ENCODE measurements at places on chromosomes 16 and 17.
A peak's percentile ranks its signal among the peaks of the same experiment; 100 is the strongest.

GRCh38 chr16:73000020-73000906, 47.7 kb downstream of the ZFHX3 start:
- no peak for DNase-seq

DNA sequence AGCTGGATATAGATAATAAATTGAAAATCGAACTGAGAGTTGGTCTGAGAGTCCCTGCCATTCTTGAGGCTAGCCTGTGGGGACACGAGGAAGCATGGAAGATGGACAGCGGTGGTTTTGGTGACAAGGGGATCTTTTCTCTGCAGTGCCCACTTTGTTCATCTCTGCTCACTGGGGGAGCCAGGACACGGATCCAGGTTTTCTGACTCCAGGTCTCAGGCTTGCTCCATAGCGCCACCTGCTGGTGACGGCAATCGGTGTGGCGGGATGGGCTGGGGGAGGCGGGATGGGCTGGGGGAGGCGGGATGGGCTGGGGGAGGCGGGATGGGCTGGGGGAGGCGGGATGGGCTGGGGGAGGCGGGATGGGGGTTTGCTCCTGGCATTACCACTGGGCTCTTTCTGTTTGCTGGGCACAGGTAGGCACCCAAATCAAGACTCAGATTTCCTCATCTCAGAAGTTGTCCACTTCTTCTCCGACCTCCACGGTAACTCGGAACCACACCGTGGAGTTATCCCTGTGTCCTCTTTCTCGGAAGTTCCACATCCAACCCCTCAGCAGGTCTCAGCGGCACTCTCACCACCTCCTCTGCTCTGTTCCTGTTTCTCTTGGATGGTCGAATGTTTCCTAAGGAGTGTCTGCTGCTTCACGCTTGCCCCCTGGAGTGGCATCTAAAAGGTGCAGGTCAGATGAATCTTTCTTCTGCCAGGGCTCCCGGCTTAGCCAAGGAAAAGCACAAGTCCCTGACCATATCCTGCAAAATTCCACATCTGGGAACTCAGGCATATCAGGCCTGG, 142.4 kb downstream of the CYLD start:
- no peak for DNase-seq

DNA sequence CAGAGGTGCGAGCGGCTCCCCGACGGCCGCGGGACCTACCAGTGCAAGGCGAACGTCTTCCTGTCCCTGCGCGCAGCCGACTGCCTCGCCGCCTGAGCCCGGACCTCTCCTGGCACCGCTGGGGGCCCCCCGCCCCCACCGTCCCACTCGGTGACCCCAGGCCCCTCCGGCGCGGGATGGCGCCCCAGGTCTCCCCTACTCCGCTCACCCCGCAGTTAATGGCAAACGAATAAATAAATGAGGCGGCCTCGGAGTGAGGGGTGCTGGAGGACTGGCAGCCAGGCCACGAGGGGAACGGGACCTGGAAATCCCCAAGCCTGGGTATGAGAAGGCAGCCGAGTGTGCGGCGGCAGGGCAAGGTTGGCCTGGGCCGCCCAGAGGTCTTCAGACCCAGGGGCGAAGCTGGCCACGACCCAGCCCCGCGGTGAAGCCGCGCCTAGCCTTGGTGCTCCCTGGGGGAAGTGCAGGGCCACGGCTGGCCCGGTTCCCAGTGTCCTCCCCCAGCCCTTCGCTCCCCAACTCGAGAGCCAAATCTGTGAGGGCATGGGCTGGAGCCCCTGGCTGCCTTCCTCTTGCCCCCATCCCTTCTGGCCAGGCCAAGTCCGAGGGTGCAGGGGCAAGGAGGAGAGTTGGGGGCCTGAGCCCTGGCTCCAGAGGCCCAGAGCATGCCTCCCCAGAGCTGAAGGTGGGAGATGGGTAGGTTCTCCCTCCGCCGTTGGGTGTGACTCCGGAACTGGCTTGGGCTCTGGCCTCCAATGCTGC, 796 bp downstream of the NPB start:
- no peak for DNase-seq

- no peak for DNase-seq
Observed at GRCh38 chr16:69747115-69747514, 7.6 kb downstream of the NOB1 start.

DNA sequence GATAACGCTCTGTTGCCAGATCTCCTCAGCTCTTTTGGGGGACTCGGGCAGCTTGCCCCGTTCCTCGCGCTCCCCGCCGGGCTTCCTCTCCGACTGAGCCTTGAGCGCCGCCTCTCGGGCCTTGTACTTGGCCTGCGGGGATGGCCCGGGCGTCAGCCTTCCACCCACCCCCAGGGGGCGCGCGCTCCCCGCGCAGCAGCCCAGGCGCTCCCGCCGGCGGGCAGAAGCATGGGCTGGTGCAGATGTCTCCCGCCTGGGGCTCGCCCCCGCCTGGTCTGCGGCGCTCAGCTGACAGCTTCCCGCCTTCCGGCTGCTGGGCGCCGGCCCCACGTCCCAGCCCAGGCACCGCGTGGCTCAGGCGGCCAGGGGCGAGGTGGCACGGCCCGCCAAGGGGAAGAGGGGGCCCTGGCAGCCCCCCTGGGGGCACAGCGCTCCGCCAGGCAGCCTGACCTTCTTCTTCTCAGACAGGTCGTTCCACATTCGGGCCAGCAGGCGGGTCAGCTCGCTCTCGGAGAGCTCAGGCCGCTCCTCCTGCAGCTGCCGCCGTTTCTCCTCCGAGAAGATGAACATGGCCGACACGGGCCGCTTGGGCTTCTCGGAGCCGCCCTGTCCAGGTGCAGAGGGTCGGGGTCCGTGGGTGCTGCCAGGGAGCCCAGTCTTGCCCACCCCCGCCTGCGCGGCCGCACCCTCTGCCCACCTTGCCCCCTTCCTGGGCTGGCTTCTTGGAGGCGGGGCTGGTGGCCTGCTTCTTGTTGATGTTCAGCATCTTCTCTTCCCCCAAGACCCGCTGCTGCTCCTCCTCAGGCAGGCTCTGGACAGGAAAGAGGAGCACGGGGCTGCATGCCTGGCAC, 8.9 kb downstream of the UBTF start:
- DNase-seq = peak; percentile 86

DNA sequence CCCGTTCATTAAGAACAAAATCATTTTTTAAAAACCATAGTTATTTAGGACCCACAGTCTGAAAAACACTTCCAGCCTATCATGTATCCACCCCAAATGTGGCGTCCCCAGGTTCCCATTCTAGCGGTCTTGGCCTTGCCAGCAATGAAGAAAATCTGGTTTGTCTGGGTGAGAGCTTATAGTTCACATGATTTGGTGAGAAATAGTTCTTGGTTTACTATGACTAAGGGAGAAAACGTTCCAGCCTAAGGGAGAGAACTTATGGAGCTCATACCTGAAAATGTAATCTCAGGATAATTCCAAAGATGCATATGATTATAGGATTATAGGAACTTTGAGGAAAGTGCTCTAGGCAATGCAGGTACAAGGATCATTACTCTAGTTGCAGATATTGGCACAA, 4.8 kb downstream of the MARVELD3 start:
- no peak for DNase-seq

DNA sequence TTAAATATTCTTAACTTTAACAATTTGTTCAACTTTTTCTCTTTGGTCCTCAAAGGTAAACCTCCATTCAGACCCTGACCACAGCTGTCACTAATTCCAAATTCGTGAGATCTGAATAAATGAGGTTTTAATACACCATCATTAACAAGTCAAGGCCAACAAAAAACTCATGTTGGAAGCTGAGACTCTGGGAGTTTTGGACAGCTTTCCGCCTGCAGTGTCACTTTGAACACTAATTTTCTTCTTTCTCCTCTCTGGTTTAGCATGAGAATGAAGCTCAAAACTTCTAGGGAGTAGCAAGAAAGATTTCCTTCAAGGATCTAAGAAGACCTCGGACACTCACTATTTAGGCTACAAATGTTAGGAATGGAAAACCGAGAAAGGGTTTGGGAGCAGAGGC, 32.7 kb upstream of the DNAH9 start:
- no peak for DNase-seq

DNA sequence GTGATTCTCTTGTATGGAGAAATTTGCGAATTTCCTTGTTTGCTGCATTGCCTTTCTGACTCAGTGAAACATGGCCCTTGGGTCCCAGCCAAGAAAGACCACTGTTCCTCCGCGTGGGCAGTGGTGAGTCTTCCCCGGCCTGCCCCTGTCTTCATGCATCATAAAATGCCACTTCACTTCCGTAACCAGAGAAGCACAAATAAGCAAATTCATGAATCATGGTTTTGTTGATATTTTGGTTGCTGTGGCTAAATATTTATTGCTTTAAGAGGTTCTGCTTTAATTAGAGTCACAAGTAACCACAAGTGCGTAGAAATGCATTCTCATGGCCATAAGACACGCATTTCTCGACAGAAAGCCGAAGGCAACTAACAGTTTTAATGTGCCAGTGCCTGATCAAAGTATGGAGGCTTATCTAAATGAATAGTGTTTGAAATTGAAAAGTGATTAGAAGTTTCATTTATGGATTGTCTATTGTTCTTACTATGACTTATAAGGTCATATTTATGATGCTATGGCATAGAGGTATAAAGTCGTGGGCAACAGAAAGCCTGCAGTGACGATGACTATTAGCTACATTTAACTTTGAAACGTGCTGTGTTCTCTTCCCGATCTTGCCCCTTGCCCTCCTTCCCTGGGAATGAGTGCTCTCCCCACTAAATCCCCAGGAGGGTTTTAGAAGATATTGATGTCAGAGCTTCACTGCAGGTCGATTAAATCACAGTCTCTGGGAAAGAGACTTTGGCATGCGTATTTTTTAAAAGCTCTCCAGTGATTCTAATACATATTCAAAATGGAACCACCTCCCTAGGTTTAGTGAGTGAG, 76.0 kb downstream of the WIPI1 start:
- no peak for DNase-seq

- no peak for DNase-seq
Observed at GRCh38 chr17:62611292-62611691, 16.2 kb upstream of the MRC2 start.

DNA sequence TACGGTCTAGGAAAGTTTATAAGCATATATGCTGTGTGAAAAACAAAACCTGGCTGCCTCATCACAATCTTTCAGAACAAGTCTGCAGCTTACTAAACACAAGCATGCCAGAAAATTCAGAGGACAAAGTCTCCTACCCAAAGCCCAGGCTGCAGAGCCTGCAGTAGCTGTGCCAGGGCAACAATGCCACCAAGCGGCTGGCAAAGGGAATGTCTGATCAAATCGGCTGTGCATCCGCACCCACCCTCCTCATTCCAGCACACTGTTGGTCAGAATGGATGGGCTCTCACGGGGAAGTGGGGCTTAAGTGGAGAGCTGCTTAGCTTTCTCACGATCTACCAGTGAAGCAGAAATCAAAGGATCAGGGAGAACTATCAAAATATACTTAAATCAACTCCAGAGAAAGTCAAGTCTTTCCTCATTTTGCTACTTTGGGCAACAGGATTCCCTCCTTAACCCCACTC, 73.5 kb downstream of the CYTH1 start:
- peak; percentile 54 for DNase-seq

DNA sequence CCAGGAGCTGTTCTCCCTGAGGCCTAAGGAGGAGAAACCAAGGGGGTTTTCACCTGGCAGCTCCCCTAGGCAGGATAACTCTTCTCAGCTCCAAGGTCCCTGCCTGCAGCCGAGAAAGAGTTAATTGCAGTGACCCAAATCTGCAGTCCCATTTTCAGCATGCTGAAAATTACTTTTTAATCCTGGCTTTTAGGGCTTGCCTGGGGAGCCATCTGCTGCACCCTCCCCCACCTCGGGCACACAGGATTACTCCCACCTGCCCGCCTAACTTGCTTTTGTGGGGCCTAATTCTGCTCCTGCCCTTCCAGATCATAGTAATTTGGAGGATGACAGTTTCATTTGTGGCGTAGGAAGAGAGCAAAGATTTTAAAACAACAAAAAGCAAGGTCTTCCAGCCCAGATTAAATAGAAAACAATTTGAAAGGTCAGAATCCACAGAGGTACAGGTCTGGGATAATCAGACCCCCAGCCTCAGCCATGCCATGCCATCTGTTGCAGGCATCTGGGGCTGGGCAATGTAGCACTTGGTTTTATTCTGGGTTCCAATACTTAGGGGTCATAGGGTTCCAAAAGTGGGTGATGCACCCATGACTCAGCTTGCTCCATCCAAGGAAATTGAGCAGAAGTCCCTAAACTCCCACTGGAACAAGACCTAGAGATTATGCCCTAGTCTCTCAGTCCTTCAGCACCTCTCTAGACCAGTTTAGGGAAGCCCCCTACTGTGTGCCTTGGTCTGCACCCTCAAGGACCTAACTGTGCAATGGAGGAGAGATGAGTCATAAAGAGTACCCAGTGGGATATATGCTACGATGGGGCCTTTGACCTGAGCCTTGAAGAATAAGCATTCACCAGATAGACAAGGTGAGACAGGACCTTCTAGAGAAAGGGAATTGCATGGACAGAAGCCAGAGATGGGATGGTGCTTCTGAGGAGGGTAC, 64.5 kb upstream of the NLK start:
- DNase-seq = no peak

GRCh38 chr16:54540525-54541180, 254.1 kb upstream of the IRX3 start:
- DNase-seq = no peak

- no peak for DNase-seq
Observed at GRCh38 chr17:80942423-80943345, 49.0 kb upstream of the CHMP6 start.

GRCh38 chr16:86030116-86030515, 131.2 kb downstream of the IRF8 start:
- DNase-seq = no peak

All from stimulated activated CD4-positive, alpha-beta T cell treated with anti-CD3 and anti-CD28 coated beads, Interleukin-4, amount 100 ng/mL, for 4 hours (primary cell).